ENCODE measurements at places on chromosomes 11 and 22.

GRCh38 chr11:92854952-92855351 is 114.5 kb upstream of the MTNR1B start:
- DNase-seq: no peak

GRCh38 chr22:46635756-46636155 is 15.6 kb downstream of the GRAMD4 start:
- DNase-seq: no peak

DNA sequence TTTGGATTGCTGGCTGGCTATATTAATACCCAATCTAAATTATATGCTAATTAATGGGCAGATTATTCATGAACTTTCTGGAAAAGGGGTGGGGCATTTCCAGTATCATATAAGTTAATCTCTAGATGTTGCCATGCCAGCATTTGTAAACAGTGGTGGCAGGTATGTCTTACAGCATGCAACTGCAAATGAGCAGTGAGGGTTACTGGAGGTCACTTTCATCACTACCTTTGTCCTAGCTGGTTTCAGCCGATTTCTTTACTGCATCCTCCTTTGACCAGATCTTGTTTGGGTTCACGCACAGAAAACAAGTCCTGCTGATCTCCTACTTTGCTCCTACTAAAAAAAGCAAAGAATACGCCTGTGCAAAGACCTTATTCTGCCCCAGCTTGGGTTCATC is 89.1 kb upstream of the USP47 start:
- DNase-seq: no peak

DNA sequence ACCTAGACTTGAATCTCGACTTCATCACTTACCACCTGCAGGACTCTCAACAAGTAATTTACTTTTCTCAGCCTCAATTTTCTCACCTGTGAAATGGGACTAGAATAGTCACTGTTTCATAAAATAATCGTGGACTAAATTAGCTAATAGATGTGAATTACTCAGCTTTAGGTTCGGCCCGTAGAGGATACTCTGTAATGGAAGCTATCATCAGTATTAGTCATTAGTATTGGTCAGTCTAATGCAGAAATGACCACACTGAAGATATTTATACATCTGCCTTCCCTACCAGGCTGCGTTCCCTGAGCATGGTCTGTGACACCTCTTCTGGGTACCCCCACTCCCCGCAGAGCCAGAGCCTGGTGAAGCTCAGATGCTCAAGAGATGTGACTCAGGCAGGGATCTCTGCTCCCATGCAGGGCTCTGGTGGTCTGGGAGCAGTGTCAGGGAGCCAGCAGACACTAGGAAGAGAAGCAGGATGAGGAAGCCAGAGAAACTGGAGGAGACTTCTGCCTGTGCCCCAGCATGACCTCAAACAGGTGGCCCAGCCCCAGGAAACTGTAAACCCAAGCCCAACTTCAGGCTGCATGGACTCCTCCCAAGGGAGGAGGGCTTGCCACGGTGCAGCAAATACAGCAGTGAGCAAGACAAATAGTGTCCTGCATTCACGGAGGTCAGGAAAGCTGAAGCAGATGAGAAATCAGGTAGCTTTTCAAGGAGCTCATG is 88.0 kb upstream of the E2F8 start:
- DNase-seq: peak; percentile 72

DNA sequence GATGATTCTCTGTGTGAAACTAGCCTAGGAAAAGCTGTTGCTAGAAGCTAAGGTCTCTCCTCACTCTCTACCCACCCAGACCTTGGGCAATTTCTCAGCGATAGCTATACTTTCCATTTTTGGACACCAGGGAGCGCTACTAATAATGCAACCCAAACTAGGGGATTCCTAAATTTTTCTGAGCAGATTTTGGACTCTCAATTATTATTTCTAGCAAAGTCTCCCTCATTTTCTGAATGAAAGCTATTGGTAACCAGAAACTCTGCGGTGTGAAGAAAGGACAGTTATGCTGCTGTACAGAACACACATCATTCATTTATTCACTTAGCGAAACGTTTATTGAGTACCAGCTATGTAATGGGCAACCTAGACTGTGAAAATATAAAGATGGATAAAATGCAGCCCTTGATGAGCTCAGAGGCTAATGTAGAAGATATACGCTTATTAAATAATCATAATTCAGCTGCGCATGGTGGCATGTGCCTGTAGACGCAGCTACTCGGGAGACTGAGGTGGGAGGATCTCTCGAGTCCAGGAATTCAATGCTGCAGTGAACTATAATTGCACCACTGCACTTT is 6.1 kb upstream of the STIM1 start:
- peak; percentile 52 for DNase-seq

DNA sequence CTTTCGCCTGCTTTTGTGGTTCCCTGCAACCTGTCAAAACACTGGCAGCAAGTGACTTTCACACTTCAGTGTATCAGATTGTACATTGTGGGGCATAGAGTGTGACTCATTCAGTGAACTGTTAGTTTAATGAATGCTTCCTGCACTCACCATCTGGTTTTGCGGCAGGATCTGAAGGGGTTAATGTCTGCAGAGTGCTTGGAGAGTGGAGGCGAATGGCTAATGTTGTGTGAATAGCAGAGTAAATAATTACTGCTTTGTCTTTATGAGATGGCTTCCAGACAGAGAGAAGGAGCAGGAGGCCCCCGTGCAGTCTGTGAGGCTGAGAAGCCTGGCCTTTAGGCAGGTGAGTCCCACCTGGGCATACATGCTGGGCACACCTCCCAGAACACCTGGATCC is 454.3 kb upstream of the KIRREL3 start:
- DNase-seq: no peak

GRCh38 chr22:37184380-37184755 is 3.7 kb downstream of the C1QTNF6 start:
- DNase-seq: no peak

DNA sequence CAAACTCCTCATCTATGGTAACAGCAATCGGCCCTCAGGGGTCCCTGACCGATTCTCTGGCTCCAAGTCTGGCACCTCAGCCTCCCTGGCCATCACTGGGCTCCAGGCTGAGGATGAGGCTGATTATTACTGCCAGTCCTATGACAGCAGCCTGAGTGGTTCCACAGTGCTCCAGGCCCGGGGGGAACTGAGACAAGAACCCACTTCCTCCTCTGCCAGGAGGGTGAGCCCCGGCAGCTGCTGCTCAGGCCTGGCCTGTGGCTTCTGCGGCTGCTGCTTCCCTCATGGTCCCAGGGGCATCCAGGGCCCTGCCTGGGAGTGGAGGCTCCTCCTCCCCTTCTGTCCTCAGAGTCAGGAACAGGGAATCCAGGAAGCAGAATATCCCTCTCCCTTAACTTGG is 98.4 kb downstream of the ZNF280B start:
- DNase-seq: peak; percentile 16

- DNase-seq: no peak
Observed at GRCh38 chr11:98955551-98955950, 65.2 kb upstream of the CNTN5 start.

DNA sequence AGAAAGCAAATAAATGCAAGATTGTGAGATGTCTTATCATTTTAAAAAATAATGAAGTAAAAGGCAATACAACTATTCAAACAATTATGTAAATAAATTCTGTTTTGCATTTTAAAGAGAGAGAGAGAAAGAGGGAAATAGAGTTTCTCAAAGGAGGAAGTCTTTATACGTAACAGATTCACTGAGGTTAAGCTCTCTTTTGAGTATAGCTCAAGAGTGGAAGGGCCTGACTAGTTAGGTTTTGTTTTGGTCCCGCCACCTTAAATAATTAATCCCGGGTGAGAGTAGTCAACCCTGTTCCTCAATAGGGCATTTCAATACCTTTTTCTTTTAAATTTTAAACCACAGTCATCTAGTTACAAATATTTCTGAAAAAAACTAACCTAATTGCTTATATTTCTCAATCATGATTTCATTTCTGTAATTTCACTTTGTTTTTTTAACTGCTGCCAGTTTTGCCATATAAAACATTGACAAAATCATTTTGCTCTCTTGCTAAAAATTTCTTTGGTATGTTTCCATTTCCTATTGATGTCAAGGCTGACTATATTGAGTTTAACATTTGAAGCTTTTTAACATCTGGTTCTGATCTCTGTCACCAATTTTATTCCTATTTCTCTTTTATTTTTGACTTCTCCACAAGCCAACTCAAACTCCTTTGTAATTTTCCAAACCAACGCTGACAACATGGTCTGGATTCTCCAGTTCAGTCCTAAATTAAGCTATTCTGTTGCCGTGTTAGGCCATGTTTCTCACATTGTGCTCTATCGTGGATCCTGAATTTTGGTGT is 10.3 kb downstream of the OR10D3 start:
- DNase-seq: no peak

- DNase-seq: no peak
Observed at GRCh38 chr22:21043860-21044535, 1.7 kb upstream of the LRRC74B start.

DNA sequence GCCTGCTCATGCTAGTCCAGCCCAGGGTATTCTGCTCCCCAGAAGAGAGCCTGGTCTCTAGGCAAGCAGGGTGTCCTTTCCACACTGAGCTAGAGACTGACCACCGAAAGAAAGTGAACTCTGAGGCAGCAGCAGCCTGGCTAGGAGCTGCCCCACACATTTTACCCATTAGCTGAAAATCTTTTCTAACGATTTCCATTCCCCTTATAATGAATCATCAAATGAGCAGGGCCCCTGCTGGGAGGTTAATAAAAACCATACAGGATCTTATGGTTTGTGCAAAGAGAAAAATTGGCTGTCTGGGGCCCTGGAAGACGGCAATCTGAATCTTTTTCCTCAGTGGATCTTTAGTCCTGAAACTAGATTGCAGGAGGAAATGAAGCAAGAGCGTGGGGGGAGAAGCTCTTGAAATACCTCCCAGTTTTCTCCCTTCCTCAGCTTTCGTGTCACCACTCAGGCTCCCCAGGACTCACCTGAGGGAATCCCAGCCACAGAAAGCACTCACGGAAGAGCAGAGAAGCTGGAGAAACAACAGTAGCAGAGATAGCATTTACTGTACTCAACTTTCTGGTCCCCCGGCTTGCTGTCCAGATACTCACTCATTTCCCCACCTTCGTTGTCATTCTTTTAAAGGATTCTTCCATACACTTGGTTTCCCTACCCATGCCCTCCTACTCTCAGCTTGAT is 74.7 kb upstream of the CD44 start:
- DNase-seq: peak; percentile 86

GRCh38 chr11:123753110-123753509 is 1.2 kb downstream of the OR6X1 start:
- DNase-seq: no peak

GRCh38 chr11:20590381-20590780 is 9.0 kb upstream of the SLC6A5 start:
- DNase-seq: no peak

GRCh38 chr11:77088236-77089003 is 14.2 kb upstream of the OMP start:
- no peak for DNase-seq

DNA sequence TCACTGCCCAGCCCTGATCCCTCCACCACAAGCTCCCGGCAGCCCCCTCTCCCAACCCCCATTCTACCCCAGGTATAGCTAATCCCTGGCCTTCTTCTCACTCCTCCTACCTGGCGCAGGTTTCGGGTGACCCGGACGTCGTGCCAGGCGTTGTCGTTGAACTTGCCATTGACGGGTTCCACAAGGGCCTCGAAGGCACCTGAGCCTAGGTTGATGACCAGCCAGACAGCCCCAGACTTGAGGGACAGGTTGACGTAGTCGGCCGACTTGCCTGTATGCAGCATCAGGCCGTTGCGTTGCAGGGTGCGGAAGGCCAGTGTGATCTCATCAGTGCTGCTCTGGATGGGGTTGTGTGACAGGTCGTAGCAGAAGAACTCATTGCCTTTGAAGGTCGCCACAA is 37.5 kb downstream of the NRXN2 start:
- no peak for DNase-seq

DNA sequence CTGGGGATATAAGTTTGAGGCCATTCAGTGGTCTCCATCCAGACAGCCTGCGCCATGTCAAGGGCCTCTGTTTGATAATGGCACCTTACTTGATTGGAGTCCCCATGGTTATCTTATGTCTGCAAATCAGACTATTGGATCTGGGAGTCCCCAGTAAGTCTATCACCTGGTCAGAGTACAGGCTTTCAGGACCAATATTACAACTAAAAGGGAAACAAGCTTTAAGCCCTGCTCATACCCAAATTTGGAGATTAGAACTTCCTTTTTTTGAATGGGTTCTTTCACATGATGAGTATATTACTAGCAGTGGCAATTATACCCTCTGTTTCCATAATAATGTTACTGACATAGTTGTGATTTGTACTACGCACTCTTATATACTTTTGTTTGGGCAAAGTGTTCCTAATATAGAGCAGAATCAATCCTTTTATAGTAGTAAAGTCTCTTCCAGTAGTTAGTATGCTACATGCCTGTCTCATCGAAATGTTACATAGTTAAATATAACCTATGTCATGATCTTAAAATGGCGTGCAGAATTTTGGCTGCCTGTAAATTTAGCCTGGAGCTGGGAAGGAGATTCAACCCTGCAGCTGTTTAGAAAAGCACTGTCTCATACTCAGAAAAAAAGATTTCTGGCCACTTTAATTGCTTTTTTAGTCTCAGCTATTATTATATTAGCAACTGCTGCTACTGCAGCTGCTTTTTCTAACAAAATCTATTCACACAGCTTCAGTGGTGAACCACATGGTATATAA is 4.9 kb downstream of the MS4A15 start:
- no peak for DNase-seq

DNA sequence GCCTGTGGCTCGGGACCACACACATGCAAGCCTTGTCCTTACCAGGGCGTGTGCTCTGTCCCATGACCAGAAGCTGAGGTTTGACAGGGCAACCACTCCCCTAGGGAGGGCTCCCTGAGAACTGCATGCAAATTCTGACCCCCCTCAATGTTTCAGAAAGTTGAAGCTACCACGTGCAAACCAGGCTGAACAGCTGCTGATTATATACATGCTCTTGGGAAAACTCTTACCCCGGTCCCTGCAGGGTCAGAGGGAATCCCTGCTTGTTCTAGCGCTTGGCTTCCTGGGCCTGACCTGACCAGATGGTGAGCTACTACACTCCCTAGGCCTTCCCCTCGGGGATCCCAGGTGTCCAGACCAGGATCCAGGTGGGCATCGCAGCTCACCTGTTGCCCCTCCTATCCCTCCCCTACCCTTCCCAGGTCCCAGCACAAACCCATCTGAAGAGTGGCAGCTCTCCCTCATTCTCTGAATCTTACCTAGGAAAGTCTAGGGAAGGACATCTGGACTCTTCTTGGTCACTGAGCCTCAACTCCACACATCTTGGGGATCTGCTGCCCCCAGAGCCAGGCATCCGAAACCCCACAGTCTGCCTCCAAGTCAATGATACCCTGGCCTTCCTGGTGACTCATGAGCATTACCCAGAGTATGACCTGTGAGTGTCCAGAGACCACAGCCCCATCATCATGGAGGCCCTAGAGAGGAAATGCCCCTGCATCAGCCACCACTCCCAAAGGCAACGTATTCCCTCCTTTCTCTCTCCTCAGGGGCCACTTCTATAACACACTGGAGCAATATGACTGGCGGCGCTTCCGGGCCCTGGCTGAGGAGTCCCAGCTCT is 61.5 kb downstream of the BTG4 start:
- peak; percentile 26 for DNase-seq

- peak; percentile 98 for DNase-seq
Observed at GRCh38 chr11:94933223-94934130, 39.9 kb downstream of the CWC15 start.

- DNase-seq: no peak
Observed at GRCh38 chr11:14364322-14364721, 5.3 kb upstream of the RRAS2 start.

GRCh38 chr22:20061481-20061861 is 18.6 kb upstream of the DGCR8 start:
- peak; percentile 57 for DNase-seq
